ENCODE measurements at places on chromosomes 3 and 15.

GRCh38 chr15:60887139-60887538 lies 342.0 kb downstream of the RORA start:
- no peak for DNase-seq

DNA sequence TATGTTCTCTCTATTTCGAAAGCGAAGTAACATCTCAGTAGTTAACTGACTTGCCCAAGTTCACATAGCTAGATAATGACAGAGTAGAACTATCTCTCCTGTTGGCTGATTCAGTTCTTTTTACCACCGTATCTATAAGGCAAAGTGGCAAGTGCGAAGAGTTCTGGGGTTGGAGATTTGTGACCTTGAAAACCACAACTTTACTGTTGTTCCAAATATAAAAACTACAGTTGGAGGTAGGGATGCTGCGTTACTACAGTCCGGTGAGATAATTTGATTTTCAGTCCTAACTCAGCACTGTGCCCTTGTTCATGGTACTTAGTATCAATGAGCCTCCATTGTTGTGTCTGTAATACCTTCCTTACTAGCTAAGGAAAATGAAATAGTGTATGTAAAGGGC lies 71.2 kb upstream of the GOLGA8B start:
- no peak for DNase-seq

- DNase-seq, result no peak
Observed at GRCh38 chr15:47750740-47751262, 33.5 kb downstream of the SEMA6D start.

DNA sequence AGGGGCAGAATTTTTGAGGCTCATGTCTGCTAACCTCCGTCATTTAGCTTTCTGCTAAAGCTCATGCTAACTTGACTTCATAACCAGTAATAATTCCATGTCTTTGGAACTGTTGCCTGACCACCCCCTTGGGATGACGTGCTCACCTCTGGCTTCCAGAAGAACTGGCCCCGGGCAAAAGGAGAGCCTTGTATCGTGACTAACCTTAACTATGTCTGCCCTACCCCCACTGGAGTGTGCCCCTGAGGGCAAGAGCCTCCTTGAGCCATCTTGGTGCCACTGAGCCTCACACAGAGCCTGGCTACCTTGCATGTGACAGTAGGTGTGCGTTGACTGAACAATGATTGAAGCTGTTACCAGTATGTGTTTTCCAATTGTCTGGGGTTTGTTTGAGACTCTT lies 4.7 kb downstream of the LRRK1 start:
- no peak for DNase-seq

DNA sequence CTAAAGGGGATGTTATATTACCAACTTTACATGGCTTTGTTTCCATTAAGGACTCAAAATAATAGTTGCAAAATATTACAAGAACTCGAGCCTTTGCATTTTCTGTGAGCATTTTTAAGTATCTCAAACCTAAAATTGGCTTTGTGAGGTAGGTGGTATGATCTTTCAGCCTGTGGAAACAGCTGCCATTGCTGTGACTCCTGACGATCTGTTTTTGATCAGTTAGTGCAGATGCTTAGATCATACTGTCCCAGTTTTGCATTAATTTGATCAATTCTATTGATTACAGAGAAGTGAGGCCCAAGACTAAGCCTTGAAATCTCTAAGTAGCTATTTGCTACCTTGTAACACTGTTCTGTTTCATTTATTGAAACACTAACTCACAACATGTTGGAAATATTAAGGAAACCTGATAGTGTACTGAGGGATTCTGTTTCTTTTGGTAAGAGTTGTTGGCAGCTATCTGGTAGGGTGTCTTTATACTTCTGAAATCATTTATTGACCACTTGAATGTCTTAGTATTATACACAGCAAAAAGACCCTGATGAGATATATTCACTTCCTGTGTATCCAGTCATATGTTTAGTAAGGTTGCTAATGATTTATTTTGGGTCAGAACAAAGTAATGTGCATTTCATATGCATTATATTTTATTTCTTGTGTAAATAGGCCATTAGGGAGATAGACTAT lies 14.8 kb downstream of the SKIL start:
- DNase-seq, result no peak

GRCh38 chr15:52162260-52162659 lies 28.9 kb downstream of the GNB5 start:
- no peak for DNase-seq

DNA sequence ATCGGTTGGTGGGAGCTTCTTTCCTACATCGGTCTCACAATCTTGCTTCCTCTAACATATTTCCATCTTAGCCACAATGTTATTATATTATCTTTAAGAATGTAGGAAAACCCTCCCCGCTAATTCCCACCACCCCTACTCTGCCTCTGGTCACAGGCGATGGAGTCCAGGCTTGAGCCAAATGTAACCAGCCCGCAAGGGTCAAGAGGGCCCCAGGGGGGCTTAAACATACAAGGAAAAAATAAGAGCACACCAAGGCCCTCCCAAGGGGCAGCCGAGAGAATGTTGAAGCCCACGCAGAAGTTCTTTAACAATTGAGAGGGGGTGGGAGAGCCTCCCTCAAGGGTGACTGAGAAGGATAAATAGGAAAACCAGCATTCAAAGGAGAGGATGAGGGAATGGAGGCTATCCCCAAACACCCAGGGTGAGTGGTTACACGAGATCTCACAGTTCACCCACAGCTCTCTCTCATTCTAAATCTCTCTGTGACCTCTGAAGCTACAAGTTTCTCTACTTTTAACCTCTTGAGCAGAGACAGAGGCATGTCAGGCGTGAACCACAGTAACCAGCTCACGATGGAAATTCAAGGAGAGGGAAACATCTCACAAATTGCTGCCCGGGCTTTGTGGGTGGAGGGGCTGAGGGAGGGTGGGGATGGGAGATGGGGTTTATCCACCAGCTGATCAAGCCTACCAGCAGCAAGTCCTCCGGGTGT lies 31.4 kb upstream of the UACA start:
- DNase-seq, result no peak

GRCh38 chr3:184663756-184664155 lies 48.1 kb downstream of the MAGEF1 start:
- DNase-seq, result no peak

DNA sequence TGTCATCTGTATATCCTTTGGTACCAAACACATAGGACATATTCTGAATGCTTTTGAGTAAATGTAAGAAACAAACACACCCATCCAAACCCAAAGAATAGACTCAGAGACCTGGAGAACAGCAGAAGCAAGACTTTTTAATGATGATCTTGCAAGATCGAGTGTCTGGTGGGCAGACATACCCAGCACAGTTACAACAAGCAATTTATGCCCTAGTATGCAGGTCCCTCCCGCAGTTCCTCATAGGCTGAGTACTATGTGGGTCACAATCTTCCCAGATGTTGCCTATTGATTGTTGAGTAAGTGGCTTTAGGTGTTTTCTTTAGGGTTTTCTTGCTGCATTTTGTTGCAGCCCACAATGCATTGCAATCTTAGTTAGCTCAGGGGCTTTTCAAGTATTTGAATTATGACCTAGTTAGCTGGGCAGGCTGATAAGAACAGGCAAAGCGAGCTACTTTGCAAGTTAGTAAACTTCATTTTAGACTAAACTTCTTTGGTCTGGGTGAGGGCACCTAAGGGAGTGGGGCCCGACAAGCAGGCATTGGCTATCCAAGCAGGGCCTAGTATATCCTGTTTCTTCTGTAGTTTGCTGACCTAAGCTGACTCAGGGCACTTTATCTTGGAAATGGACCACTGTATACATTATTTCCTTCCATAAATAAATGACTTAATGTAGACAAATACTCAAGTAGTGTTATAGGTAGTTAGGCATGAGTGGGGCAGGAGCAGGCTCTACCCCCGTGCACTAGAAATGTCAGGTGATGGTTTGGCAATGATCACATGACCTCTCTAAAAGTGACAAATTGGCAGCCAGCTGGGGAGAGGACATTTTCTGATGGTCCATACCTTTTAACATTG lies 87.3 kb upstream of the LIPC start:
- no peak for DNase-seq

All from NCI-H1694 treated with DMSO at 0.1 percent for 48 hours (cell line).